ENCODE measurements at places on chromosomes 1 and 21.

DNA sequence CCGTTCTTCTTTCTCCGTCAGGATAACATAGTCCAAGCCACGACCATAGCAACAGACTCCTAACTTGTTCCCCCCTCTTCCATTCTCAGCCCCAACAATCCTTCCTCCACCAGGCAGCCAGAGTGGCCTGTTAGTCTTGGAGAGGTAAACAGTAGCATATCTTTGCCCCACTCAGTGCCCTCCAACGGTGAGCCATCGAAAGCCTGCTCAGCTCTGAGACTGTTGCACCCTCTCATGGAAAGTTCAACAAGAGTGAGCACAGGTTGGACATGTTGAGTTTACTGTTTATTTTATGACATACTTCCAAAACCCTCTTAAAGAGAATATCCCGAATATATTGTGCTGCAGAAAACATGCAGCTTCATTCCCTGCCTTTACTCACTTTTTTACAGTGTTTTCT, 30.1 kb upstream of the BACE2 start:
- DNase-seq, result no peak

- DNase-seq, result no peak
Observed at GRCh38 chr1:83990734-83991133, 8.2 kb downstream of the TTLL7 start.

GRCh38 chr1:89363638-89364536, at the start of gene GBP6:
TSS of gene GBP6 (plus strand) at chr1:89364059. CDS start at chr1:89368552, 4,493 bp downstream.
- no peak for DNase-seq

- no peak for DNase-seq
Observed at GRCh38 chr1:61375082-61375880, 292.9 kb downstream of the NFIA start.

GRCh38 chr1:211951856-211952255, 83.5 kb downstream of the INTS7 start:
- DNase-seq, result no peak

- DNase-seq, result no peak
Observed at GRCh38 chr1:27934818-27935549, at the start of gene SMPDL3B. TSS of gene SMPDL3B (plus strand) at chr1:27935000. CDS start at chr1:27935184, 184 bp downstream.

DNA sequence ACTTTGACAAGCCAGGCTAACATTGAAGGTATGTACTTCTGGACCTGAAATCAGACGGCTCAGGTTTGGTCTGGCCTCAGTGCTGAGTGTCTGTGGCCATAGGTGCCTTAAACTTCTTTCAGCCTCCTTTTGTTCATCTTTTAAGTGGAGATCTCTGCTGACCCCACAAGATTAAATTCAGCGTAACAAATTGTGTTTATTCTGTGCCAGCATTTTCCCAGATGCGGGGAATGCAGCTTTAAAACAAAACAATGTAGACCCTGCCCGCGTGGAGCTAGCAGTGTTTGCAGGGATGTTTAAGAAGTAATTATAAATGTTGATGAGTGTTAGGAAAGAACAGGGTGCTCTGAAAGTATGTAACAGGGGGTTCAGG, 923 bp downstream of the CAP1 start:
- DNase-seq, result no peak

- DNase-seq, result no peak
Observed at GRCh38 chr1:186442651-186443375, 18.1 kb downstream of the PDC start.

GRCh38 chr1:85300140-85300539, 23.7 kb upstream of the BCL10 start:
- DNase-seq, result no peak

DNA sequence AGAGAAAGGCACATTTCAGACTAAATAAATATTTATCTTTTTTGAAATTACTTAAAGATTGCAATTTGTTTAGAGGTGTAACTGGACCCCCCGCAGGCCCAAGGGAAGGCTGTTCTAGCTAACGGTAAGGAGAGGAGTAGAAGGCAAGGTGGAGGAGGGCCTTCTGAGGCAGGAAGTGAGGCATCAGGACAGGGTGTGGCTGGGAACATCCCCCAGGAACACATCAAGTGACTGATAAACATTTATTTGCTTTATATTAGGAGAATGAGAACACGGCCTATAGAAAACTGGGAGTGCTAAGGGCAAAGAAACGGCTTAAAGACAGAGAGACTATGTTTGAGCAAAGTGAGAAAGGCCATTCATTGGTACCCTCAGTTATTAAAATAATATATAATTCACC, 23.2 kb downstream of the HIVEP3 start:
- no peak for DNase-seq

GRCh38 chr1:203661572-203661971, 34.9 kb downstream of the ATP2B4 start:
- no peak for DNase-seq

- no peak for DNase-seq
Observed at GRCh38 chr1:171817511-171818265, 23.6 kb upstream of the DNM3 start.

DNA sequence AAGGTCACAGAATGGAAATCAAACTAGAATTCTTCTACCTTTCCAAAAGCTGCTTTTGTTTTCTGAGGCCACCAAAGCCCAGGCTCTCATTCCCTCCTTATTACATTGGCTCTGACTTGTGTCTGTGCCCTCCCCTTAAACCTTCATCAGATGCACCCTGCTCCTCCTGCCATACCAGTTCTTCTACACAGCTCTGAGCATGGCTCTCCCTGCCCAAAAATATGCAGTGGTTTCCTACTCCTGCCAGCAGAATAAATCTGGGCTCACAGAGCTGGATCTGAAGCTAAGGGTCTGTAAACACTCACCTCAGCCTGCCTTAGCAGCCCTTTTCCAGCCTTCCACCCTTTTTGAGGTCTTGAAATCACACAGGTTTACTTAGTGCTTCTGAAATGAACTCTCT, 55.0 kb downstream of the TTC3 start:
- DNase-seq, result no peak

DNA sequence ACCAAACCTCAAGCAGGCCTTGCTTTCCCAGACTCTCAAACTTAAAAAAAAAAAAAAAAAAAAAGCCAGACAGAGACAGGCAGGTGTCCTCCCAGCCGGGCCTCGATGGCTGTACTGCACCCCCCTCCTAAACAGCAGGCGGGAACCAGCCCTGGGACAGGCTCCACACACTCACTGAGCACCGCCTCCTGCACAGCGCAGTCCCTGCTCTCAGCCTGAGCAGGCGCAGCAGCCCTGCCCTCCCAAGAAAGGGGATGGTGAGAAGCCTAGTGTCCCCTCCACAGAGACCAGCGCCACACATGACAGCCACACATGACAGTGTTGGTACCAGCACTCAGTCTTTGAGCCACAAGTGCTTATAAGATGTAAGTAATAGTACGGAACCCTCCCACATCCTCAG, 11.9 kb downstream of the MX2 start:
- no peak for DNase-seq

DNA sequence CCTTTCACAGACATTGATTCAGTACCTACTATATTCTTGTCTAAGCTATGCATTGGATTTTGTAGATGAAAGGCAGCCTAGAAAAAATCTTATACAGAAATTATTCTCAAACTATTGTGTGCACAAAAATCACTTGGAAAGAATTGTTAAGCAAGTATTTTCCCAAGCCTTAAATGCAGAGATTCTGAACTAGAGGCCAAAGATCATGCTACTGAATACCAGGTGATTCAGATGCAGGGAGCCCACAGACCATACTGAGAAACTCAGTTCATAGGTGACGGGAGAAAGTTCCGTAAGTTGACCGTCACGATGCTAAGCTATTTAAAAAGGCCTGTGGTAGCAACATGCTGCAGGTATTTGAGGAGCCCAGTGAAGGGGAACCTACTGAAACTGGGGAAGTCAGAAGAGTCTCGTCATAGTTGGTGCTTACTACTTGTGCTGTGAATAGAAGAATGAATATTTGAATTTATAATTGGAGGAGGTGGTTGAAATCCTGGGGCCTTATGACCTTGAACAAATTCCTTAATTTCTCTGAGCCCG, 150.8 kb downstream of the NFIA start:
- no peak for DNase-seq

GRCh38 chr1:82995951-82996350, 1003.0 kb downstream of the TTLL7 start:
- DNase-seq, result no peak

DNA sequence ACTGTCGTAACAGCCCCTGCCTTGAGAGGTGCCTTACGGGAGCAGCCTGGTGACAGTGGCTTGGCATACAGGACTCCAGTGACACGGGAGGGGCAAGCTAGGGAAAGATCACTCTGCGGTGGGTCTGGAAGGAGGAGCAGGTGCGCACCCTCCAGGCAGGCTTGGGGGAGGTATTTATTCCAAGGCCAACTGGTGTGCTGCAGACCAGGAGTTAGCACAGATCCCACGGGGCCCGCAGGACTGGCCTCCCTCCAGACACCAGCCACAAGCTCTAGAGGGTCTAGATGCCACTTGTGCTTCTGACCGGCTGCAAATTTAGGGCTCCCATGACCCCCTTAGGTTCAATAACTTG, 22.1 kb downstream of the PSEN2 start:
- DNase-seq, result no peak

DNA sequence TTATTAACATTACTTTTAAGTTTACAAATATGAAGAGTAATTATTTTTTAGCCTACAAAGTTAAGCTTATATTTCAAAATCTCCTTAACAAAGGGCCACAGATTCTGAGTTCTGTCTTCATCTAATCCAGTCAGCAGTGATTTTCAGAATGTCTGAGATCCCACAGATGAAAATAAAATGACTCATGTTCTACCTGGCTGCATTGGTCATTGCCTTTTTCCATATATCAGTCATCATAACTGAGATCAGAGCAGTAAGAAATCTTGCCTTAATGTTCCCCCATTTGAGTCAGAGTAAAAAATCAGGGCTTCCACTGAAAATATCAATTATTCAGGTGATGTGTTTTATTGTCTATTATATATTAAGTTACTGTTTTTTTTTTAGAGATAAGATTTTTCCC, 416.1 kb downstream of the MRPL39 start:
- no peak for DNase-seq

GRCh38 chr1:82260051-82260450, 459.3 kb downstream of the ADGRL2 start:
- DNase-seq, result no peak

DNA sequence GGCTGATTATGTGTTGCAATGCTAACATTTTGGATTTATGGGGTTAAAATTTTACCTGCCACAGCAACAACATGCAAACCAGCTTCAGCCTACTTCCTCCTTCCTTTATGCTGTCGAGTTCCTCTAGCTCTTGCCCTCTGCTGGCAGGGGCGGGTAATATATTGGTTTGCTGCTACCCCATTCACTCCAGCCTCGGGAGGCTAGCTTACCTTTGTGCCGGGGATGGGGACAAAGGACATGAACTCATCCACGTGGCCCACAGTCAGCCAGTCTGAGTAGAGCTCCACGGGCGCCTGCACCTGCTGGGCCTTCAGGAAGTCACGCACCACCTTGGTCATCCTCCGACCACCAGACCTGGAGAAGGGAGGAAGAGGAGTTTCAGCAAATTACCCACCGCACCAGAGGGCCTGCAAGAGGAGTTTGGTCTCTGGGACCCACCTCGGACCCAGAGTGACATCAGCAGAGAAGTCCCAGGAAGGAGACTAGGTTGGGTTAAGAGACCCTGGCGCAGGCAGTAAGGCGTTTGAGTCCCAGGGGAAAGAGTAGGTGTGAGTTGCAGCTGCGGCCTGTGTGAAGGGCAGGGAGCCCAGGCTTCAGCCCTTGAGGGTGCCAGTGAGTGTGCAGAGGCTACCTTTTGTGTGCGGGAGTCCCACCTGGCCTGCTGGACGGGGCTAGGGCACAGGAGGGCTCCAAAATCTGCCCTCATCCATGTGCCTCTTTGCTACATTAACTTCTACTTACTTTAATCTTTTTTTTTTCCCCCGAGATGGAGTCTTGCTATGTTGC, 21.8 kb upstream of the SDHB start:
- no peak for DNase-seq

DNA sequence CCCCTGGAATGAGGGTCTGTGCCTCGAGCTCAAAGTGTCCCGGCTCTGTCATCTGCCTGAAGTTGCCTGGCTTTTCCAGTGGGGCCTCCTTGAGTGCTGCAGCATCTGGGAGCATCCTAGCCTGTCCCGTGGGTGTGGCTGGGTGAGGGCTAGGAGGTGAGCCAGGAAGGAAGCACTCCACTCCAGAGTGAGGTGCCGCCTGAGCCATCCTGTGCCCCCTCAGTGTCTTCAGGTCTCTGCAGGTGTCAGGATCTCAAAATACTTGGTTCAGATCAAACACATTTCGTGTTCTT, 11.5 kb downstream of the IBA57 start:
- DNase-seq, result no peak

DNA sequence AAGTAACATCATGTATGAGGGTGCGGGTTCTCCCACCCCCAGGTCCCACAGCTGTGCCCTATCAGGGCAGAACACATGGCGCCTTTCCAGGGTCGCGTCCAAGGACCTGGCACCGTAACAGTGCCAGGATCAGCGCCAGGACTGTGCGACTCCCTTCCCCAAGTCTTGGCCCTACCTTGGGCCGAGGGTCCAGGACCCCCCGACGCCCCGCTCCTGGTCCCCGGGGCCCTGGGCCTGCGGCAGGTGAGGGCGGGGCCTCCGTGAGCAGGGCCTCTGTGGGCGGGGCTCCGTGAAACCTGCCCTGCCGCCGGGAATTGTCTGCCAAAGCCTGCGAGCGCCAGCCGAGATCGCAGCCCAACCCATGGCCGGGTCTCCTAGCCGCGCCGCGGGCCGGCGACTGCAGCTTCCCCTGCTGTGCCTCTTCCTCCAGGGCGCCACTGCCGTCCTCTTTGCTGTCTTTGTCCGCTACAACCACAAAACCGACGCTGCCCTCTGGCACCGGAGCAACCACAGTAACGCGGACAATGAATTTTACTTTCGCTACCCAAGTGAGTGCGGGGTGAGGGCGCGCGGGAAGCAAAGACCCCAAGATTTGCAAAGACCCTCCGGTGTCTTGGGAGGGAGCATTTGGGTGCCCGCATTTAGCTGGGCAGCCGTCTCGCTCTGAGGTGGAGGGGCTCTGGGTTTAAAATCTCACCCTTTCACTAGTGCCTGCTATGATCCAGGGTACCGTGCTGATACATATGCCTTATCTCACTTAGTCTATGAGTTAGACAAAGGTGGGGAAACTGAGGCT, at the start of gene RHBG:
TSS of gene RHBG (plus strand) at position 323 of the 796 bp plus-strand sequence. CDS start at position 362, 39 bp downstream.
- DNase-seq, result no peak

DNA sequence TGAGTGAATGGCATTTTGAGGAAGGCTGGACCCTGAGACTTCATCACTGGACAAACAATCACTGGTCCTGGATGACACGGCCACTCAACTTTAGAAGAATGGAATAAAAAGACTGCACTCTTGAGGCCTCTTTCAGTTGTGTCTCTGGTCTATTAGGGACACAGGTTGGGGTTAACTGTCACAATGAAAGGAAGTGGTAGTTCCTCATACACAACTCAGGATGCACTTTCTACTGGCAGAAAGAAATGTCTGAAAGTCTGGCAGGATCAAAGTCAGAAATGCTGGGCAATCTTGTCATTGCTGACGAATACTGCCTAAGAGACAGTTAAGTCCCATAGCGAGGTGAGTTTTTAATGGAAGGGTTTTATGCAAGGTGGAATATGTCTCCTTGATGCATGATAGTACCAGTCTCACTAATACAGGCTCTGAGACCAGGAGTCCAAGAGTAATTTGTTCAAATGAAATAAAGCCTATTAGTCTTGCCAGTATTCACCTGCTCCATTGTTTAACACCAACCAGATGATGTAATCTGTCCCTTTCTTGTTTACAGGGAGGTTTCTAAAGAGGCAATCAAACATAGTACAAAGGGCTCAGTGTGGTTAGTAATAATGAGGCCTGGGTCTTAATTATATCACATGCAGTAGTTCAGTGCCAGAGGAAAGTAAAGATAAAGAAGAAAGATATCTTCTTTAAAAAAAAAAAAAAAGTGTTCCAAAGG, 11.2 kb upstream of the RRP15 start:
- DNase-seq, result no peak
